CD14-positive monocyte (primary cell): ENCODE measurements at places on chromosomes 3 and 15. TPM values are rescaled to one million over a fixed set of nuclear protein-coding genes. Genes with fewer than 3 reads are reported as not detected.

GRCh38 chr3:129425213-129425612 is 3.2 kb downstream of the EFCAB12 start:
- DNase-seq, result no peak

GRCh38 chr3:112134335-112135124 is 1.5 kb upstream of the GCSAM start:
- DNase-seq, result no peak

GRCh38 chr15:68054628-68055223 is 611 bp downstream of the PIAS1 start:
- DNase-seq, result peak; percentile 59

- DNase-seq, result no peak
These were observed 114.1 kb downstream of the SUCLG2 start for GRCh38 chr3:67540198-67540894.

GRCh38 chr3:59783468-59783988 is 733.7 kb upstream of the CFAP20DC start:
- DNase-seq, result peak; percentile 19

ASB14 gene
- polyA plus RNA-seq, result not detected in 2 replicates

DNA sequence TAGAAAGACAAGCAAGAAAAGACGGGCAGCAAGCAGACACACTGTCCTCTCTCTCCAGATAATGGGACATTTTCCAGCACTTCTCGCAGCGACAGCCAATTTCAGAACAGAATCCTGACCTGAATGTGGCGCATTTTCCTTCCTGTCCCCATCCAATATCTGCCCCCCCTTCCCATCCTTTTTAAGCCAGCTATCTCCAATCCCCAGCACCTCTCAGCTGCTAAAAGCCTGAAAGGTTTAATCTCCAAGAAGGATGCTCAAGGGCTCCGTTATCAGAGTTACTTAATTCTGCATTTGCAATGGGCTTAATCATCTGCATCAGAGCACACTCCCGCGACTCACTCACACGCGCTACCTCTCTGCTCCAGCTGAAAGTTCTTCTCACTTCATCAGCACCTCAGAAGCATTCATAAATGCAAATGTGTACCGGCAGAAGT is 50.5 kb downstream of the SRGAP3 start:
- DNase-seq, result no peak

DNA sequence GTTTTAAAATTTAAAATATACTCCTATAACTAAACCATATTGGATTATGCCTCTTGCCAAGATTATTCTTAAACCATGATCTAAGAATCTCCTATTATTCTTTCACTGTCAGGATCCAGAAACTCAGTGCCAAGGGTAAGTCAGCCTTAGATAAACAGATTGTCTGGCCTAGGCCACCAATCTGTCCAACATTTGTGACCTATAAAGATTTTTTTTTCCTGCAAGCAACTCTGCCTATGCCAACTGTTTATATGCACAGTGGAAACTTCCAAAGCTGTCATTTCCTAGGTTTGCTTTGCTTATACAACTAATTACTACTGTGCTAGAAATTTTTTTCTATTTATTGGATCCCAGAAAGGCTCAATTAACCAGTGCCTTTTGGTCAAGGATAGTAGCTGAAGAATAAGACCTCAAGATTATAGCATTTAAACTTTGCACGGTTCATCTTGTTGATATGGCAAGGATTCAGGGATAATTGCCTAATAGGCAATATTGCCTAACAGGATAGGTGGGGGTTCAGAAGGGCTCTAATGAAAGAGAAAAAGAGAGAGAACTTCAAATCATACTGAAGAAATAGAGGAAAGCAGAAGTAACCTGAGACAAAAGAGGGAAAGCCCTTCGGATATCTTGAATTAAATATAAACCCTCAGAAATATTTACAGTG is 22.8 kb downstream of the GAP43 start:
- DNase-seq, result no peak

- no peak for DNase-seq
These were observed 52.7 kb downstream of the ZNF445 start for GRCh38 chr3:44424758-44425157.

GRCh38 chr3:178384321-178385230 is 151.7 kb upstream of the KCNMB2 start:
- DNase-seq, result no peak

GRCh38 chr3:184658223-184658928 is 53.5 kb downstream of the MAGEF1 start:
- DNase-seq, result peak; percentile 33

DNA sequence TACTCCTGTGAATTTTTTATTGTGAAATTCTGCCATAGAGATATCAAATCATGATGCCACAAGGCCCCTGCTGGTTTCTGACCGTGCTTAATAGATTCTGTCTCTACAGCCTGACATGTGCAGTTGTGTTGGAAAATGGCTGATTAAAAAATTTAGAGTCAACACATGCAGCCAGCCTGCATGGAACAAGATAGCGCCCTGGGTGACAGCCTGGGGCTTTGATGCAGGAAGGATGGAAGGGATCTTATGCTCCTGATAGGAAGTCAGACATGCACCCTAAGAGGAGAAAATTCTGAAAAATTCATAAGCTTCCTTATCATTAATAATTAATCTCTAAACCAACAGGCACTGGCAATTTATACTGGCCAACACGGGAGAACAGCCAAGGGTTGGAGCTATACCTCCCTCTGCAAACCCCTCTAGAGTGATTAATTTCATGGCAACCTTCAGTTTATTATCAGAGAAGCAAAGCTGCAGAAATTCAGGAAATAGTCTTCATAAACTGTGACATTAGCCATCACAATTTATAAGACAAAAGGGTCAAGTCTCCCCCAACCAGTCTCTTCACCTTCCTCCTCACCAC is 198.4 kb downstream of the CADPS start:
- DNase-seq, result no peak

GRCh38 chr15:80694611-80695098 is 455 bp upstream of the ABHD17C start:
- DNase-seq, result no peak

EPHA3 gene
- polyA plus RNA-seq, result not detected in 2 replicates

LMAN1L gene
- not detected for polyA plus RNA-seq

DNA sequence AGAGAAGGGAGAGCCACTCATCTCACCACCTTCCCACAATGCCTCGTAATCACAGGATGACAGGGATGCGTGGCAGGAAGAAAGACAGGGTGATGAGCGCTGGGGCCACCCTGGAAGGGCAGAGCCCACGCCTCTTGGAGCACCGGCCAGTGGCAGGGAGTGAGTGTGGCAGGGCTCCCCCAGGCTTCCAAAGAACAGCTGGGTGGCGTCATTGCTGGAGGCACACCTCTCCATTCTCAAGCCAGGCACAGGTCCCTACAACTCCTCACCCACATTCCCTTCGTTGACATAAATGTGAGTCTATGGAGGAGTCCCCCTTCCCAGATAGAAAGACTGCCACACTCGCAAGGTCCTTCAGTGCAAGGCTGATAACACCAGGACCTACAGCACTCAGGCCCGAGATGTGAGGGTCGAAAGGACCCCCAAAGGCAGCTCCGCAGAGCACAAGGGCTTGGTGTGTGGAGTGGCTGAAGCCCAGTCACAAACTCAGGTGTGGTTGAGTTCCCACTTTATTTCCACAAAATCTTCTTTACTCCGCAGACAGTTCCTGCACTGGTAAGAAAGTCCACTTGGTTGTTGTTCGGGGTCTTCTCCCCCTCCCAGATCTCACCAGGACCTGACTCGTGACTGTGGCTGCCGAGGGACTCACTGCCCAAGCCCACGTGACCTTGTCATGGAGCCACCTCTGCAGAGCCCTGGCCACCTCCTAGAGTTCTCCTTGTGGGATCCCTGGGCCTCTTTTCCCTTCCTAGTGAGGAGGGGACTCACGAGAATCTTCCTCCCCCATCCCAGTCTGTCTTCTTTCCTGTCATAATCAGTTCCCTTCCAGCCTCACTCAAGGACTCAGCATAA is 22.4 kb upstream of the CORO2B start:
- no peak for DNase-seq

SLC22A14 gene
- polyA plus RNA-seq, result 0.08 and 0.45 TPM in 2 replicates

DNA sequence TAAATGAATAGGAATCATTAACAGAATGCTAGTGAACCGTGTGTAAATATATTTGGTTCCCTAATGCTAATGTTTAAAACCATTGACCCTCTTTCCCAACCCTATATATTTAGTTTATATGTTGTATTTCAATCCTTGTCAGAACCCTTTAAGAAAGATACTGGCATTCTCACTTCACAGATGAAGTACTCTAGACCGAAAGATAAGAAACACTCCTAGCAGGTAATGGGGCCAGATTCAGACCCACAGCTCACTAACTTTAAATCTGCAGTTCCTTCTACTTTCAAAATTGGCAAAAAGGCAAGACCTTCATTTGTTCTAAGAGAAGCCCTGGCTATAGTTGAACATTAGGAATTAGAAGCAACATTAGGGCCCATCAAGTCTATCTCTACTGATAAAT is 42.3 kb upstream of the TM4SF4 start:
- no peak for DNase-seq

DNA sequence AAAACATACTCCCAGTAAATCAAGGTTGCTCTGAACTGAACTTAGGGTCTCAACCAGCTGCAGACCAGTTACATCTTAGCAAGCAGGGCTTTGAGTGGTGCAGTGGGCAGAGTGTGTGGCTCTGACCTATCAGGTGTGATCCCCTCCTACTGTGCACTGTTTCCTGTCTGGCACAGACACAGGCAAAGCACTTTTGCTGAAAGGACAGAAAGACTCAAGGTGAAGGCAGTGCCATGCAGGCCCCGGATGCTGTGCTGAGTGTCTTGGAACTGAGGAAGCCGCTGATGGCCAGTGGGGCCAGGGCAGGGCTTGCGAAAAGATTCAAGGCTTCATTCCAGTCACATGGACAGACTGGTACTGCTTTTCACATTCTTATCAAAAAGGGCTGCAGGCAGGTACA is 85.2 kb downstream of the CACNA1D start:
- no peak for DNase-seq

DNA sequence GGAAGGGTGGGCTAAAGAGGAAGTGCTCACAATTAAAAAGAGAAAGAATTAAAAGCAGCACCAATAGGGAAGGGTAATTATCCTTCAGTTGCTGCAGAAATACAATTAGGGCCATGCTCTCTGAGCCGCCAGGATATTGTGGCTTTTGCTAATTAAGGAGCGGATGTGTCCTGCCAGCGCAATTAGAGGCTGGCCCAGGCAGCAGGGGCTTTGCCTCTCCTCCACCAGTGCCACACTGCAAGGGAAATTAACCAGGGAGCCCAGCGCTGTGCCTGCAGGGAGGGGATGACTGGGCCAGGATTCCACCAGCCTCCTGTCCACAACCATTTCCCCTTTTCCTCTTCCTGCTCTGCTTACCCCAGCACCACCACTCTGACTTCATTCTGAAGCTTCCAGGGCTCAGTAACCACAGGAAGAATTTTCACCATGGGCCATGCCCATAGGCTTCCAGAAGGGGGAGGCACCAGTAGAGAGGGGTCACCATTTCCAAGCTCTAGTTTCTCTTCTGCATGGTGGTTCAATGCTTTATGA is 10.4 kb upstream of the AEN start:
- no peak for DNase-seq

OR5K2 gene
- not detected for polyA plus RNA-seq

- DNase-seq, result no peak
These were observed 186.9 kb upstream of the STAC start for GRCh38 chr3:36193448-36193847.

GRCh38 chr3:20225769-20226168 is 39.8 kb upstream of the SGO1 start:
- no peak for DNase-seq

CCR9 gene
- not detected in 2 replicates for polyA plus RNA-seq

GRCh38 chr3:102004561-102004960 is 155.2 kb downstream of the NFKBIZ start:
- no peak for DNase-seq

DNA sequence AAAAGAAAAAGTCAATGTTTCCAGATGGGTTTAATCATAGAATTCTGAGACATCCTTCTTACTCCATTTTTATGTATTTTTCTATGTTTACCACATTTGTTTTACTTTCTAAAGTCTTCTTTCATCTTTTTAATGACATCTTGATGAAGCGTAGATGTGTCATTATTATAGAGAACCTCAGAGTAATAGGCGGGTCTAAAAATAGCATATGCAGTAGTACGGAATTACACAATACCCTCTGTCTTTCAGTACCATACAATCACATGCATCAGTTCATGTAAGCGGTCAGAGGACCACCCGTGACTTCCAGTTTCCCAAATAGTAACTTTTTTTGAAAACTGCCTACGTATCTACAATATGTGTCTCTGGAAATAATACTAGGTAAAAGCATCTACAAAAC is 224.0 kb downstream of the PLOD2 start:
- DNase-seq, result no peak

- DNase-seq, result no peak
These were observed 33.7 kb downstream of the HGD start for GRCh38 chr3:120648290-120648689.

SLC27A2 gene
- polyA plus RNA-seq, result not detected

DNA sequence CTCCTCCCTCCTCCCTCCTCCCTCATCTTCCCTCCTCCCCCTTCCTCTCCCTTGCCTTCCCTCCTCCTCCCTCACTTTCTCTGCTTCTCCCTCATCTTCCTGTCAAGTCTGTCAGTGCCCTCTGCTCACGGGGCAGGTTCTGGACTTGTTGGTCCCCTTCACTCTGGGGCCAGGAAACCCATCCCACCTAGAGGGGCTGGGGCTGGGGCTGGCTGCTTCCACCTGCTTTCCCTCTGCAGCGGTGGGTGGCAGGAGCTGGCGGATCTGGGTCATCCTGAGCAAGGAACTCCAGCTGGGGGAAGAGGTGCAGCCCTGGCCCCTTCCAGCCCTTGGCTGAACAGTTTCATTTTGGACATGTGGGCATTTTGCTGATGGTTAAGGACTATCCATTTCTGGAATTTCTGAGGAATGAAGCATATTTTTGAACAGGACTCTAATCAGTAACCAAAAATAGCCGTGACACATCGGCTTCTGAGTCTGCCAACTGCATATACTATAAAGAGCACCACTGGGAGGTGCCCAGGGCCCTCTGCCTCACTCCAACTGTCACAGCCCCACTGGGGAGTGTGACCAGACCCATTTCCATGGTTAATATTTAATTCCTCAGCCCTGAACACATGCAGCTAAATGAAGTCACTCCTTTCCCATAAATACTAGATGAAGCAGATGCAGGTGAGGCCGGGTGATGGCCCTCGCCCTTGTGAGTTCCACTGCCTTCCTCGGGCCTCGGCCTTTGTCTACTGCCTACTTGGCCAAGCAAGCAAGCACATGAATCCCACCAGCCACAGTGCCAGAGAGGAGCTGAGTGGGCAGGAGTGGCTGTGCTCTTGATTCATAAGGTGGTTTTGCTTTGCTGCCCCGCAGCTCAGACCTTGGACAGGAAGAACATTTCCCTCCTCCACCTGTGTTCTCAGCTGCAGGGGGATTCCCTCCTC is 39.8 kb downstream of the CHDH start:
- no peak for DNase-seq

SSUH2 gene
- polyA plus RNA-seq, result 0.03 TPM in 1 of 2 replicates, not detected in the other

CAMKV gene
- 0.03 TPM in 1 of 2 replicates, not detected in the other for polyA plus RNA-seq
